ENCODE measurements at places on chromosomes 12 and 14. TPM values are rescaled to one million over a fixed set of nuclear protein-coding genes. Genes with fewer than 3 reads are reported as not detected.
A peak's percentile ranks its signal among the peaks of the same experiment; 100 is the strongest.

The ASIC1 gene
- total RNA-seq = 2.6 TPM

DNA sequence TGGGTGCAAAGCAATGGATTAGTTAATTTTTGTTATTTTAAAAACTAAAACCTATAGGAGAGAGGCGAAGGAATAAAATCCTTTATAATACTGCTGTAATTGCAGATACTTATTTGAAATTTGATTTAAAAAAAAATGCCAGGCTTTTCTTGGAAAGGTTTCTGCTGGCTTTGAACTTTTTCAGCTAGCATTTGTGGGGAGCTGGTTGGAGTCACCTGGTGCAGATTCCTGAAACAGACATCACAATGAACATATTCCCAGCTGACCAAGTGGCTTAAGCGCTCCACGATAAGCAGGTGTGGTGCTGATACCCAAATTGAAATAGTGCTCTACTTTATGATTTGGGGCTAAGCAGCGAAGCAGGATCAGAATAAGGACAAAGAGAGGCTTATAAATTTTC is 42.9 kb downstream of the DACT1 start:
- H3K4me1 ChIP-seq = no peaks in the 10 kb centered on the region
- H3K27me3 ChIP-seq = no peaks in the 10 kb centered on the region
- H3K27ac ChIP-seq = no peak overlapping the region
- H3K4me3 ChIP-seq = no peak overlapping the region
- H3K36me3 ChIP-seq = no peaks in the 10 kb centered on the region

The SLCO1B1 gene
- total RNA-seq = not detected

- no peaks in the 10 kb centered on the region for H3K27me3 ChIP-seq
- DNase-seq = no peak
- no peak overlapping the region for H3K27ac ChIP-seq
- H3K4me1 ChIP-seq = peaks cover 12% of the 10 kb centered on the region
- peak overlapping the region; percentile 61 for H3K4me3 ChIP-seq
- H3K36me3 ChIP-seq = peaks cover 6% of the 10 kb centered on the region
These were observed 5.0 kb downstream of the CAND1 start for GRCh38 chr12:67274186-67274585.

The CMKLR1 gene
- not detected for total RNA-seq

- no peak overlapping the region for H3K27ac ChIP-seq
- no peaks in the 10 kb centered on the region for H3K36me3 ChIP-seq
These were observed 69.3 kb downstream of the PRKD1 start for GRCh38 chr14:29858299-29858698.

GRCh38 chr12:91432089-91432488 is 249.5 kb upstream of the DCN start:
- no peaks in the 10 kb centered on the region for H3K27me3 ChIP-seq
- no peak overlapping the region for H3K4me3 ChIP-seq
- H3K36me3 ChIP-seq = no peaks in the 10 kb centered on the region
- H3K27ac ChIP-seq = peak overlapping the region; percentile 32
- H3K4me1 ChIP-seq = no peaks in the 10 kb centered on the region
- no peak for DNase-seq

The FSCB gene
- not detected for total RNA-seq

The TOMM20L gene
- not detected for total RNA-seq

The HOXC9 gene
- total RNA-seq = not detected

- H3K27me3 ChIP-seq = no peaks in the 10 kb centered on the region
- H3K4me1 ChIP-seq = peaks cover 19% of the 10 kb centered on the region
- H3K36me3 ChIP-seq = no peaks in the 10 kb centered on the region
These were observed at the start of gene NFE2 for GRCh38 chr12:54300732-54301427. NFE2 (minus strand) TSS chr12:54301015; CDS start chr12:54295248, 5,767 bp downstream.

DNA sequence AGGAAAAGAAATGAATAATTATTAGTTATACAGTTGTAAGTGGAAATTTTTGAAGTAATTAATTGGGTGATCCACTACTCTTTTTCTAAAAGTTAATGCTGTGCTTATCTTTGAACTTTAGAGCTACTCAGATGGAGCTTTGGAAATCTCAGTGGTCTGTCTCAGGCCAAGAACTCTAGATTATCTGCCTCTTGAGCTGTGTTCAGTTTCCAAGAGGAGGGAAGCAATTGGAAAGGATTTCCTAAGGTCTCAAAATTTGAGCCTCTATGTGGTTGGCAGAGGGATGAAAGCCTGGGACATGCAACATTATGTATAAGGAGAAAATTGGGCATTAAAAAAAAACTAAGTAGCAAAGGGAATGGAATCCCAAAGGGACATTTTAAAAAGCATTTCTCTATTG is 334.0 kb upstream of the PRICKLE1 start:
- no peaks in the 10 kb centered on the region for H3K27me3 ChIP-seq
- H3K27ac ChIP-seq = no peak overlapping the region
- no peaks in the 10 kb centered on the region for H3K36me3 ChIP-seq
- no peak for DNase-seq

DNA sequence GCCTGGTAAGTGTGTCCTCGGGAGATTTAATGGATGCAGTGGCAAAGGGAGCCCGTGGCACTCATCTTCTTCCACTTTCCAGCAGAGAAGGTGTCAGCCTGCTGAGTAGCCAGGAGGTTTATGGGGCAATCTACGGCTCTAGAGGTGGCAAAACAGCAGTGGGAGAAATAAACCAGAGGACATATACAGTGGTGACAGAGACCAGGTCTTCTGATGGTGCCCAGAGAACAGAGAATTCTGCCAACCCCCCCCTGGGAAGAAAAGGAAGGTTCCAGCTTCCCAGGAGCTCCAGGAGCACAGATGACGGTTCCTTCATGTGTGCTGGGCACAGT is 43.0 kb downstream of the SMIM41 start:
- H3K36me3 ChIP-seq = no peaks in the 10 kb centered on the region
- no peaks in the 10 kb centered on the region for H3K27me3 ChIP-seq
- peaks cover 5% of the 10 kb centered on the region for H3K4me1 ChIP-seq
- H3K4me3 ChIP-seq = no peak overlapping the region

The GALNT6 gene
- total RNA-seq = 19.1 TPM

GRCh38 chr14:104421401-104421821 is 158.2 kb upstream of the C14orf180 start:
- H3K36me3 ChIP-seq = no peaks in the 10 kb centered on the region
- H3K27ac ChIP-seq = no peak overlapping the region
- DNase-seq = peak; percentile 19

DNA sequence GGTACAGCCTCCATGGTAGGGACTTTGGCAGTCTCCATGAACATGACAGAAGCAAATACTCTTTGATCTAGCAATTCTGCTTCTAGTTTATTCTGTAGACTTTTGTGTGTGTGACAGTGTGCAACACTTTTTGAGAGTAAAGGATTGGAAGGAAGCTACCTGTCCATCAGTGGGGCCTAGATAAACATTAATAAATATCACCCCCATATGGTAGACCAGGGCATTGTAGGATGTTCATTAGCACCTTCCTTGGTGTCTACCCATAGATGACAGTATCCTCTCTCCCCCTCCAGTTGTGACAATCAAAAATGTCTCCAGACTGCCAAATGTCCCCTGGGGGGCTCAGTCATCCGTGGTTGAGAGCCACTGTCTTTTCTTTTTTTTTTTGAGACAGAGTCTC is 10.8 kb downstream of the SNRNP35 start:
- DNase-seq = no peak
- peaks cover 42% of the 10 kb centered on the region for H3K36me3 ChIP-seq
- no peaks in the 10 kb centered on the region for H3K27me3 ChIP-seq
- no peak overlapping the region for H3K27ac ChIP-seq
- H3K4me1 ChIP-seq = no peaks in the 10 kb centered on the region

- no peaks in the 10 kb centered on the region for H3K4me1 ChIP-seq
- no peak for DNase-seq
- no peaks in the 10 kb centered on the region for H3K36me3 ChIP-seq
- H3K4me3 ChIP-seq = no peak overlapping the region
- peak overlapping the region; percentile 27 for H3K27ac ChIP-seq
These were observed 42.1 kb downstream of the IGF1 start for GRCh38 chr12:102438047-102438826.

DNA sequence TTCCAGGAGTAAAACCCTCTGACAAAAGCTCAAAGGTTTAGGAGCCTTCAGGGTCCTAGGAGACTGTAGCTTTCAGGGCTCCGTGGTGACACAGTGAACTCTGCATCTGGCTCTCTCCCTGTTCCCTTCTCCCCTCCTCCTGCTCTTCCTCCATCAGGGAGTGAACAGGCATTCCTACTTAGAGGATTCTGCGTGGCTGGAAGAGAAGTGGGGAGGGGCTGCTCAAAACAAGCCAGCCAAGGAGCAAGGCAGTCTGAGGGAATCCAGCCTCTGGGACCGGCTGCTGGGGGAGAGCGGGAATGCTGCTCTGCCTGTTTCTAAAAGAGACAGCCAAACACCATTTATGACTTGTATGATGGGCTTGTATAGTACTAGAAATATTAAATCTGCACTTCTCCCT is 49.5 kb downstream of the RBMS2 start:
- DNase-seq = no peak
- no peak overlapping the region for H3K27ac ChIP-seq
- no peaks in the 10 kb centered on the region for H3K27me3 ChIP-seq
- H3K36me3 ChIP-seq = peaks cover 12% of the 10 kb centered on the region
- H3K4me1 ChIP-seq = no peaks in the 10 kb centered on the region

DNA sequence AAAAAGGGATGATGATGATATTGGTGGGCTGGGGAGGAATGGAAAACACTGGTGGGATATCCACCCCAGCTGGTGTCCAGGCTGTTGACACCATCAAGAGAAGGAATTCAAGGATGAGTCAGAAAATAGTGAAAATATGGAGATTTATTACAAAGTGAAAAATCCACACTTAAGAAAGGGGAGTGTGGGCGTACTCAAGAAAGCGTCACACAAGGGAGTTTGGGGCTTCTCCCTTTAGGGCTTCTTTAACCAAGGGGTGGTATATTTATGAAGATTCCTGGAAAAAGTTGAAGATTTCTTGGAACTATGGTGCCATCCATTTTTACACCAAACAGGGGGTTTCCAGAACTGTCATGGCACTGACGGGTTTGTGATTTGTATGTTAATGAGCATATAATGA is 63.1 kb upstream of the ARID2 start:
- H3K27ac ChIP-seq = no peak overlapping the region
- H3K36me3 ChIP-seq = no peaks in the 10 kb centered on the region
- peaks cover 56% of the 10 kb centered on the region for H3K27me3 ChIP-seq
- H3K4me3 ChIP-seq = no peak overlapping the region
- no peak for DNase-seq
- H3K4me1 ChIP-seq = peaks cover 15% of the 10 kb centered on the region

DNA sequence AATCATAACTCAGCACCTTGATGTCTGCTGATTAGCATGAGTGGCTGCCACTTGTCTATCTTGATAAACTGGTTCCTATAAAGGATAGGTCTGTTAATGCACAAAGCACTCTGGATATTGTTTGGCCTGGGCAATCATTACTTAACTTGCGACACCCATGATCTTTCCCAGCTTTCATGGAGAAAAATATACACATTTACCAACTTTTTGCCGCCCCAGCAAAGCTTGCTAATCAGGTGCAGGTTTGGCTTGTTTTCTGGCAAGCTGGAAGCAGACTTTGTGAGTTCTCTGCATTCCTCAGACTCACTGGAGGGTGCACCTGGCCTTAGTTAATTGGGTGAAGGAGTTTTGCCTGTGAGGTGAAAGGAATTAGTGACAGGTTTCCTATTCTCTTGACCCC is 1126.4 kb upstream of the FLRT2 start:
- H3K36me3 ChIP-seq = no peaks in the 10 kb centered on the region
- DNase-seq = peak; percentile 55
- no peak overlapping the region for H3K4me3 ChIP-seq
- H3K27me3 ChIP-seq = no peaks in the 10 kb centered on the region
- H3K4me1 ChIP-seq = no peaks in the 10 kb centered on the region

The BBOF1 gene
- total RNA-seq = 3.9 TPM

The DAO gene
- not detected for total RNA-seq

- no peaks in the 10 kb centered on the region for H3K27me3 ChIP-seq
- H3K4me3 ChIP-seq = no peak overlapping the region
- no peaks in the 10 kb centered on the region for H3K36me3 ChIP-seq
- no peaks in the 10 kb centered on the region for H3K4me1 ChIP-seq
- no peak for DNase-seq
- no peak overlapping the region for H3K27ac ChIP-seq
These were observed 33.6 kb upstream of the TMEM132D start for GRCh38 chr12:129937426-129937825.

DNA sequence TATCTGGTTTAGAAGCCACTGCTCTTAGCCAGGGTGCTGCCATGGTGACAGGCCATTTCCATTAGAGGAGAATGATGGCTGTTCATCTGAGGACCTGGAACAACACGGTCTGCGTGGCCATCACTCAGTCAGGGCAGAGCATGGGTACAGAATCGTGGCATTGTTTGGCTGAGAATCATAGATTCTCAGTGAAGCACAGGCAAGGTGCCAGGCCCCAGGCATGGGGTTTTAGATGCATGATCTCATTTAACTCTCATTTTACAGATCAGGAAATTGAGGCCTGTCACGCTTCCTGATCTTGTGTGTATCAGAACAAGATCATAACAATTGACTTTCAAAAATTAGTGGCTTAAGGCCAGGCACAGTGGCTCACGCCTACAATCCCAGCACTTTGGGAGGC is 26.8 kb upstream of the IRF2BPL start:
- H3K27me3 ChIP-seq = no peaks in the 10 kb centered on the region
- H3K27ac ChIP-seq = no peak overlapping the region
- H3K4me1 ChIP-seq = no peaks in the 10 kb centered on the region
- H3K4me3 ChIP-seq = no peak overlapping the region
- no peaks in the 10 kb centered on the region for H3K36me3 ChIP-seq

- H3K4me1 ChIP-seq = peaks cover 7% of the 10 kb centered on the region
- no peak overlapping the region for H3K4me3 ChIP-seq
- no peak for DNase-seq
These were observed 226.3 kb downstream of the MON2 start for GRCh38 chr12:62692884-62693283.

The TMCC3 gene
- total RNA-seq = 3.7 TPM

The KERA gene
- total RNA-seq = not detected
